Osteoblast (primary cell): ENCODE measurements at places on chromosomes 3 and 15. TPM values are rescaled to one million over a fixed set of nuclear protein-coding genes. Genes with fewer than 3 reads are reported as not detected.
A peak's percentile ranks its signal among the peaks of the same experiment; 100 is the strongest.

The PPP1R14D gene
- total RNA-seq = not detected in 2 replicates

- peak; percentile 44 for DNase-seq
Observed at GRCh38 chr3:197508461-197508860, 47.3 kb downstream of the BDH1 start.

GRCh38 chr15:74040109-74040850 lies 42.1 kb downstream of the GOLGA6A start:
- peak; percentile 99 for DNase-seq

DNA sequence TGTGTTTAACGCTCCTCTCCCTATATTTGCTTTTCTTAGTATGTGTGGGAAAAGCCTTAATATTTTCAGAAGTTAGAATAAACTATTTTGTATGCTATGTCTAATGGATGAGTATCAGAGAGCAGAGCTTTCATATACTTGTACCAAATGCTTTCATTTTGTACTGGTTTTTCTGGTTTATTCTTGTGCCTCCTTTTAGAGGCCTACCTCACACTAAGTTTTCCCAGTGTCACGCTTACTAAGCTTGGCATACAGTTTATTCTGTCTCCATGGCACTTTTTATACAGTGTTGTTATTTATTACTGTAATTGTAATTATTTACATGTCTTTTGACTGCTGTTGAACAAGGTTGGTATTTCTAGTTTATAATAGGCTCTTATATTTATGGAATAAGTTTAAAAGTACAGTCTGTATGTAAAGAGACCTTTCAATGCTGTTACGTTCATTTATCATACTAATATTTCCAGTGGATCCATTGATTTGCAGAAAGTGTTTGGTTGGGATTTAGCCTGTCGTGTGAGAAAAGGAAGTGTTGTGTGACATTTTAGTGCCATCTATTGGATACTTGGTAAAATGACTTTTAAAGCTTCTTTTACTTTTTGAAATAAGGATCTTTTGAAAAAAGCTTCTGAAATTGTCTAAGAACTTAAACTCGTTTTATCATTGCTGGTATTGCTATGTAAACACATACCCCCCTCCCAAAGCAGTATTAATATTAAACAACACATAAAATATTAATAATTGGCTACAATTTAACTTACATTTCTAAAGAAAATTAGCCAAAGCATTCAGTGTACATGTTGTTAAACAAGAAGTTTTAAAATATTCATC lies 5.2 kb upstream of the EBLN2 start:
- DNase-seq = no peak

DNA sequence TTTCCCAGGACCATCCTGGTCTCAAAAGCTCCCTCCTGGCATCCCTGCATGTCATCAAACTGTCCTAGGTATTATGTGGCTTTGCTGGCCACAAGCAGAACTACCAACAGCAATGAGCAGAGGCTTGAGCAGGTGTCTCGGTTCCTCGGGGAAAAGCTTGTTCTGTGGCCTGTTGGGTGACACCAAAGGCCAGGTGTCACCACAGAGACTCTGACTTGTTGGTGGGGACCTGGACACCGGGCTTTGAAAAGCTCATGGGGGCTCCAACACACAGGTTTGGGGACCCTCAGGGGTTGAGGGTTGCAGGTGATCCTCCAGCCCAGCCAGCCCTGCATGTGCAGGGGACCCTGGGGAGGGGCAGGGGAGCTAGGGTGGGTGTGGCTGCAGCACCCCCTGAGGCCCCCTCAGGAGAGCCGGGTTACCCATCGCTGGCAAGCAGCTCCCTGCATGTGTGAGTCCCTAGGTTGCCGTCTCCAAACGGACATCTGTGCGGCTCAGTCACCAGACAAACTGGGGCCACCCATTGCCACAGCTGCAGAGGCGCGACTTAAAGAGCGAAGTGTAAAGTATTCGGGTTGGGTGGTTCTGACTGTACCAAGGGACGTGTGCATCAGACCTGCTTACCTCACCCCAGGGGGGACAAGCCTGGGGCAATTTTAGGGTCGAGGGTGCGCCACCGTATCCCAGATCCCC lies 140.1 kb downstream of the CHSY1 start:
- peak; percentile 44 for DNase-seq

DNA sequence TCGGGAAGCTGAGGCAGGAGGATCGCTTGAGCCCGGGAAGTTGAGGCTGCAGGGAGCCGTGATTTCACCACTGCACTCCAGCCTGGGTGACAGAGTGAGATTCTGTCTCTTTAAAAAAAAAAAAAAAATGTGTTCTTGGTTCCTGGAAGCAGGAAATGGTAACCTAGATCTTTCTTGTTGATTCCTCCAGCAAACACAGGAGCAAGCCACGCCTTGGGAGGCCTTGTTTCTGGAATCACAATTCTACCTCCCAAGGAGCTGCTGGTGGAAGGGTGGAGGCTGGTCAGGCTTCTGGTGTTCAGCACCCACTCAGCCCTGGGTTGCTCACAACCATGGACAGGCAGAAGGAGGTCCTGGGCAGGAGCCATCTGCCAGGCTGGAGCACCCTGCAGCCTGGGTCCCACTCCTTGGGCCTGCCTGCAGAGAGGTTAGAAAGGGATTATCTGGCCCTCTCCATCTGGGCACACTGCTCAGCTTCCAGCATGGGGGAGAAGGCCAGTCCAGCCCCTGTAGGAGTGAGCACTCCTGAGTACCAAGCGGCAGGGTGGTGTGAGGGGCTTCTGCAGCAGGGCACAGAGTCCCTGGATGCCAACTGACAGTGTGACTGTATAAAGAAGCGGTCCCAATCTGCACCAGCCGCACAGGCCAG lies 65.6 kb downstream of the ABTB1 start:
- DNase-seq = no peak

GRCh38 chr15:60809375-60809774 lies 330.4 kb upstream of the ICE2 start:
- no peak for DNase-seq

DNA sequence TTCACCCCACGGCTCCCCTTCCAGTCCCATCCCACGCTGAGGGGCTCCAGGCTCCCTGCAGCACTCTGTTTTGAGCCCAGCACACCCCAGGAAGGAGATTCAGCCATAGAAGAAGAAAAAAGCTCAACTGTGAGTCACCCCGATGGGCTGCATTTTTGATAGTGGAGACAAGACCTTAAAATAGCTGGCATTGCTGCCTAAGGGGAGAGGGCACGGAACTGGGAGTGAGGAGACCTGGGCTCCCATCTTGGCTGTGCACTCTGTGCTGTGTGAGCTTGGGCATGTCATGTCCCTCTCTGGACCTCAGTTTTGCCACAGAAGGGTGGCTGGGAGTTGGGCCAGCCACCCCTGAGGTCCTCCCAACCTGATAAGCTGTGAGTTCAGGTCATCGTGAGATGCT lies 57.2 kb upstream of the SMAD6 start:
- peak; percentile 93 for DNase-seq

The FMN1 gene
- 9.0 and 11.2 TPM in 2 replicates for total RNA-seq

DNA sequence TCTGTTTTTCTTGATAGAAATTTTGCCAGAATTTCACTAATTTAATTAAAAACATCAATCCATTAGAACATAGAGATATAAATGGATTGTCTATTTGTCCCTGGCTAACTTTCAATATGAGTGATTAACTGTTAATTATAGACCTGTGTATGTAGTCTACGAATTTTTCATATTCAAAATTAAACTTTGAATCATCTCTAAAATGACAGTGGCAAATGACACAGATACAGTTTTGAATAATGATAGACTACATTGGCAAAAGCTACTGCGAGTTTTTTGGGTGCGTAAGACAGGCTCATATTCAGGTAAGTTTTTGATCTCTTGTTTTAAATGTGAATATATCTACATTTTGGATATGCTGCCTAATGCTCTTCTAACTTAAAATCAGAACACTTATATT lies 86.0 kb upstream of the TBC1D5 start:
- no peak for DNase-seq

The SLC28A2 gene
- total RNA-seq = not detected in 2 replicates

DNA sequence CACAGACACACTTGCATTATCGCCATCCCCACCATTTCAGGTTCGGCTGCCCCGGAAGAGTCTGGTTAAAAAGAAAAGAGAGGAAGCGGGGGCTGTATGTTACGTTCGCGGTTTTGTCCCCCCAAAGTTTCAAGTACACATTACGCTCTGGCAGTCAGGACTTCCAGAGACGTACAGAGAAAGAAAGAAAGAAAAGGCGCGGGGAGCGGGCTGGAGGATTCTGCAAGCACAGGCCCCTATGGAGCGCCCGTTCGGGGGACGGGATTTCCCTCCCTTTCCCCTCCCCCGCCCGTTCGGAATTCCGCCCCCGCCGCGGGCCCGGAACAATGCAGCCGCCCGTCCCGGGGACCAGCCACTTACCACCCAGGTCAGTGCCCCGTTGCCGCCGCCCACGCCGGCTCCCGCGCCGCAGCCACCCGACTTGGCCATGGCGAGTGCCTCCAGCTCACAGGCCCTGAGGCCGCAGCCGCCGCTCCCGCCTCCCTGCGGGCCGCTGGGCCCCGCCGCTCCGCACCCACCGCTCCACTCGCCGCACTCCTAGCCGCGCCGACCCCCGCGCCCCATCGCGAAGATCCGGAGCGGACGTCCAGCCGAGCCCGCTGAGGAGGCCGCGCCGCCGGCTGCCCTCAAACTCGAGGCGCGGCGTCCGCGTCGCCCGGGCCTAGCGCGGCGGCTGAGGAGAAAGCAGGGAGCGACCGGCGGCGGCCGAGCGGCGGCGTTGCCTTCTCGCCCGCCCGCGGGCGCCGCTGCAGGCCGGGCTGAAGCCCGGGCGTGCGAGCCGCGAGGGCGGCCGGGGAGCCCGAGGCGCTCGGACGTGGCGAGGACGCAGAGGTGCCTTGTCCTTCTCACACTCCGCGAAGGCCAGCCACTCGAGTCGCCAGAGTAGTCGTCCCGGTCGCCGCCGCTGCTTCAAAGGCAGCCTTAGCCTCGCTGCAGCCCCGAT lies 567 bp downstream of the TOP2B start:
- DNase-seq = peak; percentile 80

GRCh38 chr3:59850417-59850816 lies 800.6 kb upstream of the CFAP20DC start:
- no peak for DNase-seq

DNA sequence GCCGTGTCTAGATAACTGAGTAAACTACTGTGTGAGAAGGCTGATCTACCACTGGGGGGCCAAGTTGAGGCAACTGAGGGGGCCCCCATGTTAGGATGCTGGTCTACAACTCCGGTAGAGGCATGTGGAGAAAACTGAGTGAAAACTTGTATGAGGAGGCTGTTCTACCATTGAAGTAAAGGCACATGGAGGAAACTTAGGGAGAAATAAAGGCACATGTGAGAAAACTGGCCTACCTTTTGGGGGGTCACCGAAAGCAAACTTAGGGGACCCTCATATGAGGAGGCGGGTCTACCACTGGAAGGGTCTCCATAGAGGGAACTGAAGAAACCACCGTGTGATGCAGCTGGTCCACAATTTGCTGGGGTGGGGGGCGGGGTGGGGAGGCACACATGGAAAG lies 155.2 kb downstream of the FBLN2 start:
- no peak for DNase-seq

The UNC13C gene
- under 0.01 TPM in 1 of 2 replicates, not detected in the other for total RNA-seq
